SHP77 (cell line): ENCODE measurements at places on chromosomes 16 and 17.

- DNase-seq: no peak
Observed at GRCh38 chr17:77101521-77102410, 39.0 kb upstream of the SEC14L1 start.

- no peak for DNase-seq
Observed at GRCh38 chr17:66678061-66678460, 156.9 kb upstream of the CACNG5 start.

GRCh38 chr16:29745121-29745852 lies 503 bp downstream of the C16orf54 start:
- no peak for DNase-seq

DNA sequence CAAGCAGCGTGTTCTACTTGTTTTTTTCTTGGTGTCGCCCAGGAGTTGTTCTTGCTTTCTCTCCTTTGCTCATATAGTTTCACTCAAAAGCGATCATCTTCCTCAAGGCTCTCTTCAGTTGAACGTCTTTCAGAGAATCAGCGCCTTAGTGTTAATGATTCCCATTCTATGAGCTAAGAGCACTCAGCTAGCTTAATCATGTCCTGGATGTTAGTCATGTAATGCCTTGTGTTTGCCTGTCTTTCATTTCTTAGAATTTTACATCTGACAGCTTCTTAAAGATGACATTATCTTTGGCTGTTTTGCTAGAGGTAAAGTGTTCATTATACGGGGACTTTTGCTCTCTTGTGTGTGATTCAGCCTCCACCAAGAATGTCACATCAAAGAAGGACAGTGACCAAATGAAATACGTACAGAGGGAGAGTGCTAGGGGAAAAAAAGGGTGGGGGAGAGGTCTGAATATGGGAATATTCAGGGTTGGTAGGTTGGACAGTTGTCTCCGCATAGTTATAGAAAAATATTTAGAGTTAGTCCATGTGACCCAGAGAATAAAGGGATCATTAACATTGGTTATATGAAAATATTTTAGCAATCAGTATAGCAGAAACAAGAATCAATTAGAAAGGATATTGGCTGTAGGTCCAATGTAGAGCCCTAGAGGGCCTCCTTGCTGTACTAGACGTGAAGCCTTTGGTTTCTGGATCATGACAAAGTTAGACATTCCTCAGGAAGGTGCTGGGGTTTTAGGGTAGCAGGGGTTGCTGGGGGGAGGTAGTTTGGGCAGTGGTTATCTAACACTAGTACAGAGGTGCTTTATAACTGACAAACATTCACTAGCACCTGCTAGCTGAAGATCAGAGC lies 31.9 kb upstream of the ANKFN1 start:
- no peak for DNase-seq

GRCh38 chr17:16818821-16819683 lies 129.0 kb downstream of the CCDC144A start:
- DNase-seq: no peak

GRCh38 chr17:45241328-45242028 lies 19.8 kb downstream of the FMNL1 start:
- DNase-seq: no peak

- DNase-seq: no peak
Observed at GRCh38 chr16:57801098-57801808, 1.0 kb downstream of the KIFC3 start.

- peak; percentile 33 for DNase-seq
Observed at GRCh38 chr17:81230043-81230820, 7.5 kb upstream of the CEP131 start.

DNA sequence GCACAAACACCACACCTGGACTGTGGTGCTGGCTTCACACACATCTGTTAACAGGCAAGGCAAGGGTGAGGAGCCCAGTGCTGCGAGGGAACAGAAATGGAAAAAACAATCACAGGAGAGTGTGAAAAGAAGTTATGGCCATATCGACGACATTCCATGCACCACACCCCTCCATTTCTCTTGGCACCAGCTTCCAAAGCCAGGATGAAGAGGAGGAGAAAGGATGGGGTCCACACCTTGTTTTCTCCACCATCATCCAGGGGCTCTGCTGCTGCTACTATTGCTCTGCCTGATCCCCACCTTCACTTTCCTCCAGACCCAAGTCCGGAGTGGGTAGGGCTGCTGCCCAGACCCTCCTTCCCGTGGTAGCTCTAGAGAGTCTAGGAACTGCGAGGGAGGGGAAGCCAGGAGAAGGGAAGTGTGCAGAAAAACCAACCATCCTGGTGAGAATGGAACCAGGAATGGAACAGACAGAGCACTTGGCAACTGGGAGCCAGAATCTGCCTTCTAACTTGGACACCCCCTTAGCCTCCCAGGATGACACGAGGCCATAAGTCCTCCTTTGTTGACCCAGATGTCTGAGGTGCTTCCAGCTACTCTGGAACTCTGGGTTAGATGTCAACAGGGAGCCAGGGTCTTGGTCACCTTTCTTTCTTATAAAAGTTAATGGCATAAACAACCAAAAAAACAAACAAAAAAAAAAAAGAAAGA lies 1.2 kb upstream of the PROCA1 start:
- no peak for DNase-seq

DNA sequence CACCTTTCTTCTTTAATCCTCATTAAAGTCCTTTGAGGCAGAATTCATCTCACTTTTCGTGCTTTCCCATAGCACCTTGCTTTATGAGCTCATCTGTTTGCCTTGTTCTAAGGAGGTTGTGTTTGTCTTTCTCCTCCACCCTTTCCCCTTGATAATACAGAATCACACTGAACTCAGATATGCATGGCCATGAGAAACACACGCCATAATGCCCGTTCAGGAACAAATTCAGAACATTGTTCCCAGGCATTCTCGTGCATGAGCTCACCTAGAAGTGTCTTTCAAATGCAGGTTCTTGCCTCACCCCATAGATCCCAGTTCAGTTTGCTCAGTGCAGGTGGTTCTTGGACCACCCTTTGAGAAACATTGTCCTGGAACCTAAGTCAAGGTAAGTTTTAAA lies 71.1 kb downstream of the TMEM114 start:
- DNase-seq: no peak

DNA sequence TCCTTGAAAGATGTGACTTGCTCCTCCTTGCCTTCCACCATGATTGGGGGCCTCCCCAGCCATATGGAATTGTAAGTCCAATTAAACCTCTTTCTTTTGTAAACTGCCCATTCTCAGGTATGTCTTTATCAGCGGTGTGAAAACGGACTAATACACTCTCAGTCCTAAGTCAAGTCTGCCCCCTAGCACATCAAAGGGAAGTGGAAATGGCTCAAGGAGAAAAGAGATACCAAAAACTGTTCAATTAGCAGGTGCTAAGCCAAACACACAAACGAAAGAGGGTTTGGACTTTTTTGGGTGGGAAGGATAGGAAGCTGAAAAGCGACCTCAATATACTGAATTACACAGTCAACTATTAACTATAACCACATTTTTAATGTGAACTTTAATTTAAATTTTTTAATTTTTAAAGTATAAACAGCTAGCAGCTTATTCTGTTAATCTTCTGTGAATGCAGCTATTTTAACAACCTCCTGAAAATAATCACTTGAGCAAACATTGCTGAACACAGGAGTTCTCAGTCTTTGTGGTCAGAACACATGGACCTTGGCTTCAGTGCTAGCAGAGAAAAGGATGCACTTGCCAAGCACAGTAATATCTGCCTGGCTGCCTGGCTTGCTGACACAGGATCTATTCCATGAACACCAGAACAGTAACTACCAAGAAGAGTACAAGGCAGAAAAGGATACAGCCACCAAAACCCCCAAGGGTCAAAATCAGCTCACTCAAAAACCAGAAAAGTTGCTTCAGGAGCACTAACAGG lies 10.9 kb downstream of the ZNF18 start:
- no peak for DNase-seq

- DNase-seq: peak; percentile 7
Observed at GRCh38 chr17:63698886-63699637, 863 bp downstream of the LIMD2 start.

GRCh38 chr17:603406-604114 lies 111.1 kb downstream of the VPS53 start:
- DNase-seq: no peak

DNA sequence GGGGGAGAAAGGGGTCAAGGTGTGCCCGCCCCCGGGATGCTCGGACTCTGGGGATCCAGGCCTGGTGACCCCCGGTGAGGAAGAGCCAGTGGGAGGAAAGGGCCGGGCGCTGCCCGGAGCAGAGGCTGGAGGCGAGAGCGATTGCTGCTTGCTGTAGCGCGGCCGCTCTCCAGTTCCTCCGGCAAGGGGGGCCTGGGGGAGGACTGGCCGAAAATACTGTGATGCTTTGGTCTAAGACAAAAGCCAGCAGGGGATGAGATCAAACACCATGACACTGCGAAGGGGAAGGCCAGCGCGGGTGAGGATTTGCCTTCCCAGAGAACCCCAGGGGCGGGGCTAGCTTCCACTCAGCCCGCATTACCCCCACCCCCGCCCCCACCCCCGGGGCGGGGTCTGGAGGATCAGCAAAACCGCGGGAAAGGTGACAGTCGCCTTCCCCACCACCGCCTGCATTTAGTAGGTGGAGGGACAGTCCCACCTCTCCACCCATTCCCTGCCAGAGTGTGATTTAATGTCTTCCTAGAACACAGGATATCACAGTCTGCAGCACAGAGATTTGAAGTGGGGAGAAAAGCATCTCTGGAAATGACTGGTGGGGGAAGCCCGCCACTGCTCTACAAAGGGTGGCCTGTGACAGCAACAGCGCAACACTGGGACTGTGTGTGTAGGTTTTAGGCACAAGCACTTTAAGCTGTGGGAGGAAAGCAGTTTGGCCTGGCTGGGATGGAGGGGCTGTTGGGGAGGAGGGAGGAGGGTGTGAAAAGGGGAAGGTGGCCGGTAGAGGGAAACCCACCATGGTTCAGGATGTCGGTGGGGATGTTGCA lies 25.7 kb downstream of the MRC2 start:
- DNase-seq: peak; percentile 87

DNA sequence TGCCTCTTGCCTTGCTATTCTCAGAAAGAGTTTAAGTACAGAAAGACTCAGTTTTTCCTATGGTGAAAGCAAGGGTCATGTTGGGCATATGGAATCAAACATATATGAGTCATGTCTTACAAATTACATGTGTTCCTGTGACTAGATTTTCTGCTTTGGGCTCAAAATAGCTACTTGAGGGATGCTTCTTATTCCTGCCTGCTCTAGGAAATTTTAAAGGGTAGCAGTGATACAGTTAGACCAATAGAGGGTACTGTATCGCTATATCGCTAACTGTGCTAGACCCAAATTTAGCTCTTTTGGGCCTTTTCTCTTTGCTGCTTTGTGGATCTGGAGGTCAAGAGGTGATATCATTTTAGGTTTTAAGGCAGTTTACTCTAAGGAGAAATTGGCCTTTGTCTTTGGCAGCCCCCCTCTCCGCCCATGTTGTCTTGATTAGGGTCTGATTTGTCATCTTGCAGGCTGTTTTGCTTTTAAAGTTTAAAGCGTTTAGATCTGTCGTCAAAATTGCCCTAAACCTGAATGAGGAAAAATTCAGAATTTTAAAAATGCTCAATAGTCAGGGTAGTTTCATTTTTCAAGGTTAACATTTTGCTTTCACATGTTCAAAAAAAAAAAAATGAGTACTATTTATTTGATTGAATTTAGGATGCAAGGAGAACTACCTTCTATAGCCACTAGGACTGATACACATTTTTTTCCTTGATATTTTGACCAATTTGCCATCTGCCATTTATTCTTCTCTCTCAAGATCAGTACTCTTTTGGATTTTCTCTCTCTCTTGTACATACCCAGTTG lies 8.8 kb downstream of the NFATC3 start:
- peak; percentile 0 for DNase-seq

GRCh38 chr17:50080096-50080480 lies 15.1 kb upstream of the PDK2 start:
- no peak for DNase-seq

GRCh38 chr17:6712854-6713129 lies 377 bp downstream of the SLC13A5 start:
- DNase-seq: no peak

DNA sequence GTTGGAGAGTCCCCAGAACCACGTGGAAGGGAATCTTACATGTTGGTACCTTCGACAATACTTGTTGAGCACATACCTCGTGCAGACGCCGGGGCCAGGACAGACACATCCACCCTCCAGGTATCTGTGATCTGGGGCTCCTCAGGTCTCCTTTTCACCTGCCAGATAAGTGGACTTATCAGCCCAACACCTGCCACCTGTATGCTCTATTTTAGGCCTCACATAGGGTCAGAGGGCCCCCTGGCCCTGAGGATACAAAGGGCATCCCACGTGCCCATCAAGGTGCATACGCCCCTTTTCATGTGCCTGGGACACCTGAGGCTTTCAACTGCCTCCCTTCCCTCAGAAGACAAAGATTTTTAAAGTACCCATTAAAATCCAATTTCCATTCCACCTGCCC lies 212.7 kb downstream of the MRTFB start:
- DNase-seq: no peak

DNA sequence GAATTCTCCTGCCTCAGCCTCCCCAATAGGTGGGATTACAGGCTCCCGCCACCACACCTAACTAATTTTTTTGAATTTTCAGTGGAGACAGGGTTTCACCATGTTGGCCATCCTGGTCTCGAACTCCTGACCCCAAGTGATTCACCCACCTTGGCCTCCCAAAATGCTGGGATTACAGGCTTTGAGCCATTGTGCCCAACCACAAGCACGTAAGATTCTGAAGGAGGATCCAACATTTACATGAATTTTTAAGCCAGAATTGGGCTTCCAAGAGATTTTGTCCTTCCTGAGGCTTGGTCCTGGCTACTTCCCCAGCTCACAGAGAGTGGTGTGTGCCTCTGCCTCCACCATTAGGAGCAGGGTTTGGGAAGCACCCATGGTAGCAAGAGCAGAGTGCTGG lies 11.1 kb downstream of the G6PC3 start:
- no peak for DNase-seq

GRCh38 chr16:64736857-64737256 lies 385.0 kb downstream of the CDH11 start:
- DNase-seq: no peak

DNA sequence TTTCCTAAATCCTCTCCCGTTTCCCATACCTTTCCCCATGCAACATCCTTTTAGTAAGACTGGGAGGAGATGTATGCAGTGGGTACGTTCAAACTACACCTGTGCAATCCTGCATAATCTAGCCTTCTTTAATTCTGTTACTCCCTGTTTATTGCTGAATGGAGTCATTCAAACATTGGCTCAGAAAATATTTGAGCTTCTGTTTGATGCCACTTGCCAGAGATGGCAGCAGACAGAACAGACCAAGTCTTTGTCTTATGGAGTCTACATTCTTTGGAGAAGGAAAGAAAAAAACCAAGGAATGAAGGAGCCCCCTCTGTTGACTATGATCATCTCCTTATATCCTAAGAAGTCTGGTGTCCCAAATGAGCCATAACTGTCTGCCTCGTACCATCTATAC lies 288.8 kb downstream of the HAPSTR1 start:
- DNase-seq: no peak

- DNase-seq: peak; percentile 89
Observed at GRCh38 chr17:8118769-8119580, 661 bp upstream of the ALOXE3 start.
